ENCODE measurements at places on chromosomes 7 and 10. TPM values are rescaled to one million over a fixed set of nuclear protein-coding genes. Genes with fewer than 3 reads are reported as not detected.

- DNase-seq, result no peak
Observed at GRCh38 chr7:83934118-83934734, 260.4 kb downstream of the SEMA3A start.

DNA sequence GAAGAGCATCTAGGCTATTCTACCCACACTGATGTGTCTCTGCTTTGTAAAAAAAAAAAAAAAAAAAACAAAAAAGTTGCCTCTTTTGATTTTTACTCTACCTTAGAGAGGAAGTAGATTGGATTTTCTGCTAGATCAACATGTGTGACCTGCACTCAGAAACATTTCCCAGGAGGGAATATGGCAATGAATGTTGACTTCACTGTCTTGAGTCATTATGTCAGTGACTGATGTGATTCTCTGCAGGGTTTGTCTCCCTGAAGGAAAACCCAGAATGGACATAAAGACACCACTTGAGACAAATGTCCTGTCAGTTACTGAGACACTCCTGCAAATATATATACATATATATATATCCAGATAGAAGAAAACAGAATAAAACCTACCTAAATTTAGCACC, 370.3 kb downstream of the BMPER start:
- DNase-seq, result no peak

Gene VWDE
- not detected for total RNA-seq

Gene AGR2
- not detected for total RNA-seq

Gene LRRN3
- total RNA-seq, result 0.86 TPM

Gene JCAD
- 18.7 TPM for total RNA-seq
